ENCODE measurements at places on chromosomes 1 and 21.

DNA sequence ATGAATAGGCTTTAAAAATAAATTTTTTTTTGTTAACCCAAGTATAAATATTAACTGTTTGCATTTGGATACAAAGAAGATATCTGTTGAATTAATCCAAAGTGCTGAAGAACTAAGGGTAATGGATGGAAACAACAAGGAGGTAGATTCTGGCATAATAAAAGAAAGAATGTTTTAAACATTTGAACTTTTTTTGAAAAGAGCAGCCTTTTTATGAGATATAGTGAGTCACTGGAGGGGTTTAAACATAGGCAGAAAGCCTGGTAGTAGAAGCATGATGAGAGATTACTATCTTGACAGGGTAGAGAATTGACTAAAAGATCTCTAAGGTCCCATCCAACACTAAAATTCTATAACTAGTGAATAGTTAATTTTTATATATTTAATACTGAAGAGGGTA lies 2.7 kb downstream of the MIER1 start:
- no peak for DNase-seq

DNA sequence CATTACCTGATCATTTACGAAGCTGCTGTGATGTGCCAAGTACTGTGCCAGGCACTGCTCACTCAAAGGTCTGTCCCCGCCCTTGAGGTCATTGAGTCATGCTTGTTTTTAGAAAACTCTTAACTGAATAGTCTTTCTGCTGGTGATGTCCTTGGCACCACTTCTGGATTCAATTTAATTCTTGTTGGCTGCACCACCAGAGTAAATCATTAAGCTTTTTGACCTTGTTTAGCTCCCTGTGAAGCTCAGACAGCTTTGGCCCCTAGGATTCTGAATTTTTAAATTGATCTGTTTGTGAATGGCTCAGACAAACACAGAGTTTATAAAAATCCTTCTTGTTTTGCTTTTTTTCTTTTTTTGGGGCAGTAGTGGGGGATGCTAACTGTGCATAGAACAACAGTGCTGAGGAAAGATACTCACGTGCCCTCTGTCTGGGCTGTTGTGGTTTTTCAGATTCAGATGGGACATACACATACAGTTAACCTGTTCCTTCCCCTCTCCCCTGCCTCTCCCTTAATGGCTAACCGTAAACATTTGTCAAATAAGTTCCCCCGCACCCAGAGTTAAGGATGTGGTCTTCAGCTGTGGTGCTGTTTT lies 67.6 kb downstream of the MTR start:
- DNase-seq, result no peak

DNA sequence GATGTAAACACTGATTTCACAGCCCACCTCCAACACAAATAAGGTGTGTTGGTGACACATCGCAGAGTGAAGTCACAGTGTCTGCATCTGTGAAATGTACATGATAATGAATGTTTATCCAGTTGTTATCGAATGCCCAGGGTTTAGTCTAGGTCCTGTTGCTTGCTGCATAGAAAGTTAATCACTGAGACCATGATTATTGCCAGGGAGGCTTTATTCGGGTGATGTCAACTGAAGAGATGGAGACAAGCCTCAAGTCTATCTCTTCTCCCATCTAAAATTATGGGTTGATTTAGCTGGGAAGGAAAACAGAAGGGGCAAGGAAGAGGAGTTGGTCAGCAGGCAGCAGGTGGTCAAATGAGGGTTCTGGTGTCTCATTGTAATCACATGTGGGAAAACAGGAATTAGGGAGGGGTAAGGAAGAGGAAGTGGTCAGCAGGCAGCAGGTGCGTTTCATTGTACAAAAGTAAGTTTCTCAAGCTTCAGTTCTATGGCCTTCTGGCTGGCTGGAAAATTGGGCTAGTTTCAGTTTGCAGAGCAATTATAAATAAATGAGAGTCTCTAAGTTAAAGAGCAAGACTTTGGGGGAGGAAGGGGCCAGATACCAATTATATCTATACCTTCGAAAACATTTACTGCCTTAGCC lies 146.3 kb upstream of the DNAH14 start:
- no peak for DNase-seq

GRCh38 chr1:203051841-203052324 lies 25.6 kb downstream of the PPFIA4 start:
- no peak for DNase-seq

DNA sequence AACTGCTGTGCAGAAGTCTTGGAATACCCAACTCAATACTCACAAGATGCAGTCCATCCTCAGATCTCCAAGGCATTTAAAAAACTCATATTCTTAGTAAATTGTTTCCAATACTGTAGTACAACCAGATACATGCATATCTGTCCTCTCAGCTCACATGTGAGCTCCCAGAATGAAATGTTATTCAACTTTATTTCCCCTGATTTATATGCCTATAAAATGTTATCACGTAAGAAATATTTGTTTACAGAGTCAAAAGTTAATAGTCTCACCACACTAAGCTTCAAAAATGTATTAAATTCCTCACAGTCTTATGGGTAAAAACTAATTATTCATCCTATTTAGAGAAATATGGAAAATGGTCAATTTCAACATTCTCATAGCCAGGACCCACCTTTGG lies 56.6 kb downstream of the LTN1 start:
- DNase-seq, result no peak

- DNase-seq, result no peak
Measured at GRCh38 chr1:197465528-197466327, 197.7 kb downstream of the CRB1 start.

DNA sequence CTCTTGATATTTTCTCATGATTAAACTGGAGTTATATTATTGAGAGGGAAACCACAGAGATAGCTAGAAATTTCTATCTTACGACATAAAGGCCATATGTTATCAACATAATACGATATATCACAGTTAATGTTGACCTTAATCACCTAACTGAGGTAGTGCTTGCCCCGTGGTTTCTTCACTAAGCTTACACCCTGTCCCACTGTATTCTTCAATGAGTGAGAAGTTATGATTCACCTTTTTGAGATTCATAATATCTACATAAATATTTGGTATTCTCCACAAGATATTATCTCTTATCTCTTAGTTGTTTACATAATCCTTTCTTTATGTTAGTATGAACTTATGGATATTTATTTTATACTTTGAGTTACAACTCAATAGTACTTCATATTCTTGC lies 1714.1 kb downstream of the BRINP3 start:
- no peak for DNase-seq

GRCh38 chr1:107273515-107273914 lies 132.7 kb downstream of the NTNG1 start:
- no peak for DNase-seq

DNA sequence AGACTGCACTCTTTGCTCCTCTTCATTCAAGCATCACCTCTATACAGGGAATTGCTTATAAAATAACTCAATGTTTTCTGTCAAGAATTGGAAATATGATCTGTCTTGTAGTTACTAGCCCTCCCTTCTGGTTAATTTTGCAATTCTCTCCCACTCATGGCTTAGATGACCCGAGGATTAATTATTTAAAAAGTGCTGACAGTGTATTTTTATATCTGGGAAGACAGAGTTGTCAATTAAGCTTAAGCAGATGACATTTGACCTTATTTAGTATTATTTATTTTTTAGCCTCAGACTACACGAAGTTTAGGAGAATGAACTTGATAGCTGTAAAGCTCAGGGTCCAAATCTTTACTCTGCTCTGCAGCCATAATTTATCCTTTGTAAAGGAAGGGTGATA lies 538.5 kb downstream of the NEGR1 start:
- DNase-seq, result no peak

DNA sequence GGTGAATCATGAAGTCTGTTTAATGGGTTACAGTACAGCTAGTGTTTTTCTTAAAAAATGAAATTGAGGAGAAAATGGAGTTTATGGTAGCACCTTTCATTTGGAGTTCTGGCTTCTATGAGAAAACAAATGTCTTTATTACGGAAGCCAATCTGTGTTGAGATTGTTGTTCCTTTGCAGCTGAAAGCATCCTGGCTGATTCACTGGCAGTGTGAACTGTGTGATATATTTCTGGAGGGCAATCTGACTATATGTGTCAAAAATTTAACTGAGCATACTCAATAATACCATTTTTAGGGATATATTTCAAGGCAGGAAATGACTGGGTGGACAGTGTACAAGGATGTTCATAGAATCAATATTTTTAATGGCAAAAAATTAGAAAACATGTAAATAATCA lies 46.6 kb upstream of the LYST start:
- DNase-seq, result no peak

GRCh38 chr1:171984850-171985485 lies 143.7 kb downstream of the DNM3 start:
- no peak for DNase-seq

- no peak for DNase-seq
Measured at GRCh38 chr1:91386109-91386508, 18.5 kb downstream of the HFM1 start.

GRCh38 chr1:53617382-53617781 lies 121.6 kb downstream of the GLIS1 start:
- DNase-seq, result no peak

- DNase-seq, result no peak
Measured at GRCh38 chr1:41733021-41733420, 185.7 kb downstream of the HIVEP3 start.

GRCh38 chr1:226082959-226083301 lies 20.4 kb downstream of the H3-3A start:
- DNase-seq, result peak; percentile 37

- no peak for DNase-seq
Measured at GRCh38 chr1:238675221-238675620, 711.1 kb upstream of the CHRM3 start.

DNA sequence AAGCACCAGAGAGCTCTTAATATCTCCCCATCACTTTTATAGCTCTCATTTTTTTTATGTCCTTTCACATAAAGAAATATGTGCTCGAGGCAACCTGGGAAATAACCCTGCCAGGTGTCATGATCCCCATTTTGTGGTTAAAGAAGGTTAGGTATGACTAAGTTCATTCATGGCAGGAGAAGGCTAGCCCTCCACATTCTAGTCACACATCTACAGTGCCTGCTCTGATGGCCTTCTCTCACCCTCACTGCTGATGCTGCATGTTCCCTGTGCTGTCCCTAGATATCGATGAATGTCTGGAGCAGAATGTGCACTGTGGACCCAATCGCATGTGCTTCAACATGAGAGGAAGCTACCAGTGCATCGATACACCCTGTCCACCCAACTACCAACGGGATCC lies 187.5 kb downstream of the TPR start:
- DNase-seq, result no peak

GRCh38 chr1:183512450-183512849 lies 40.2 kb downstream of the SMG7 start:
- DNase-seq, result no peak

GRCh38 chr1:41776891-41777441 lies 141.8 kb downstream of the HIVEP3 start:
- DNase-seq, result no peak

- DNase-seq, result no peak
Measured at GRCh38 chr1:182972231-182972630, 19.3 kb upstream of the SHCBP1L start.

DNA sequence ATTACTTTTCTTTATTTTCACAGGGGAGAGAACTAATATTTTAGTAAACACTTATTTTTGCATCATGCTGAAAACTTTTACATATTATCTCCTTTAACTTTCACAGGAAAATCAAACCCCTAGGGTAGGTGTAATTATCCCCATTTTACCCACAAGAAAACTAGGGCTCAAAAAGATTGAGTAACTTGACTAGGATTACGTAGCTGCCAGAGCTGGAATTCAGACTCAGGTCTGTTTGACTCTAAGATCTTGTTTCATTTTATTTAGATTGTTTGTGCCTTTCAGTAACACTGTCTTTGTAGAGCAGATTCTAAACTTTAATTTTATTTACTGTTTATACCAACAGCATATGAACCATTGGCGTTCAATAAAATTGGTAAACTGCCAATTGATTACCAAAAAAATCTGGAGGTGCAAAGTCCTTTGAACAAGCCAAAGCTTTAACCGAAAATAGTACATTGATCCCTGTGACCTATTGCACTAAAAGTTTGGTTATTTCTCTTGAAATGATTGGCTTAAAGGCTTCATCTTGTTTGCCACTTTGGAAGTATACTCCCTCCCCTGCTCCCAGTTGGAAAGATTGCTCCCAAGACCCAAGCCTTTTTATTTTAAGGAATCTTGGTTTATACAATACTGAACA lies 71.0 kb upstream of the WDR26 start:
- no peak for DNase-seq

GRCh38 chr1:156882543-156882942 lies 11.0 kb upstream of the PEAR1 start:
- no peak for DNase-seq

- DNase-seq, result no peak
Measured at GRCh38 chr1:117681093-117681900, 75.4 kb downstream of the TENT5C start.

GRCh38 chr1:231233735-231234417 lies 7.1 kb upstream of the GNPAT start:
- DNase-seq, result no peak

- DNase-seq, result no peak
Measured at GRCh38 chr21:32184485-32184884, 94.4 kb downstream of the MIS18A start.

GRCh38 chr1:60255565-60255964 lies 182.0 kb upstream of the C1orf87 start:
- DNase-seq, result no peak

DNA sequence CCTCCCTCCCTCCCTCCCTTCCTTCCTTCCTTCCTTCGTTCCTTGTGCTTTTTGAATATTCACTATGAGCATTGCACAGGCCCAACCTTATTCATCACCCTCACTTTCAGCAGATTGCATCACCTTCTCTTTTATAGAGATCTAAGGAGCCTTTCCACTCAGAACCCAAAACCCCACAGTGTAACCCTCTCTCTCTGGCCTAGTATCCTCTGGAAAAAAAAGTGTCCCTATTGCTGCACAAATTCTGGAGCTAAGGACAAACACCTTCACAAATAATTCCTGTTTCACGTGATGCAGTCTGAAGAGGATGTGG lies 25.6 kb downstream of the OR10J5 start:
- no peak for DNase-seq

- DNase-seq, result peak; percentile 51
Measured at GRCh38 chr1:20574686-20575540, 14.0 kb upstream of the CDA start.

GRCh38 chr1:99441299-99442095 lies 177.2 kb downstream of the PLPPR4 start:
- no peak for DNase-seq

DNA sequence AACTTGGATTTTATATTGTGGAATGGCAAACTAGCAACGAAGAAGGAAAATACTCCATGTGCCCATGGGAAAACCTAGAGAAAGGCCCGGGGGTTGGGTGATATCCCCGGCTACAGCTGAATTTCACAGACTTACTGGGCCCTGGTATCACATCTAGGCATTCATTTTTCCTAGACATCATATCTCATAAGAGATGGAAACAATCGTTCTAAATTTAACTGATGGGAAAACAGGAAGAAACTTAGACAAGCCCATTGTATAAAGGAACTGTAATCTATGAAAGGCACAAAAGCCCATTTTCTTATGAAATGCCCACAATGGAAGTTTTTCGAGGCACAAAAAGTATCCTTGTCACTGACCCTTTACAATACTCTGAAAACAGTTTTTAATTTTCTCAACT lies 407.9 kb upstream of the LYPLAL1 start:
- DNase-seq, result no peak

GRCh38 chr1:41902159-41902577 lies 16.6 kb downstream of the HIVEP3 start:
- no peak for DNase-seq

Measured in HuH-7.5 (cell line).